ENCODE measurements at places on chromosomes 5 and 9.

- DNase-seq = no peak
Measured at GRCh38 chr5:883475-884181, 9.0 kb downstream of the BRD9 start.

GRCh38 chr9:131126059-131126426 lies 657 bp downstream of the NUP214 start:
- DNase-seq = no peak

DNA sequence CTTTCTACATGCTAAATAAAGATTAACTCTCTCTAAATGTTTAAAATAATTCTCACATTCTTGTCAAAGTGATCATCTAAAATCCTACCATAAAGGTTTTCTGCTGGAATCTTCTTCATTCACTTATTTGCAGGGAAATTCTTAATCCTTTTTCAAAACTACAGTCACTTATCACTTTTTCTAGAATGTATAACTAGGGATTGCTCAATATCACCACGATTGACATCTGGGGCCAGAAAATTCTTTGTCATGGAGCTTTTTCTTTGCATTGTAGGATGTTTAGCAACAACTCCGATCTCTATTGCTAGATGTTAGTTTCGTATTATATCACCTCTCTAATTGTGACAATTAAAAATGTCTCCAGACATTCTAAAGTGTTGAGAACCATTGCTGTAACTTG lies 344.9 kb upstream of the PIK3R1 start:
- no peak for DNase-seq

GRCh38 chr9:121360601-121361374 lies 9.3 kb downstream of the STOM start:
- no peak for DNase-seq

DNA sequence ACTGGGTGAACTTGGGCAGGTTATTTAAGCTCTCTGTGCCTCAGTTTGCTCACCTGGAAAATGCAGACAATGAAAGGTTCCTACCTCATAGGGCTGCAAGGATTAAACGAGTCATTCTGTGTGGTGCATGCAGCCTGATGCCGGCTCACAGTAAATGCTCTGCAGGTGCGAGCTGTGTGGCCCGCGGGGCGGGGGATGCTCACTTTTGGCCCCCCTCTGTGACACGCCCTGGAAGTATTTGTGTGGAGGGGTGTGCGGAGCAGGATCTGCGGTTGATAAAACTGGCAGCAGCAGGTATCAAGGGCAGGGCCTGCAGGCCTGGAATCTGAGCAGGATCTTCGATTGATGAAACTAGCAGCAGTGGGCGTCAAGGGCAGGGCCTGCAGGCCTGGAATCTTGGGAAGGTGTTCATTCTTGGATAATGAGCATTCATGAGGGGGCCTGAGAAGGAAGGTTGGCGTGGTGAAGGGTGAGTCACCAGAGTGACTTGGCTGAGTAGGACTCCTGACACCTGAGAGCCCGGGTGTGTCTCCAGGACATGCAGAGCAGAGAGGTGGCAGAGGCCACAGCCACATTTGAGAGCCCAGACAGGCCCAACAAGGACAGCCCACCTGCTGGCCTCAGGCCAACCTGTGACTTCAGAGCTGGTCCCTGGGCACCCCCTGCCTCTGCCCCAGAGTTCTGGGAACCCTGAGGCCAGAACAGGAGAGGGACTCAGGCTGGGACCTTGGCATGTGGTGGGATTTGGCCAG lies 11.9 kb downstream of the UNC5A start:
- no peak for DNase-seq

- DNase-seq = no peak
Measured at GRCh38 chr5:150192462-150192861, 2.6 kb downstream of the SLC6A7 start.

- DNase-seq = no peak
Measured at GRCh38 chr9:33140401-33141360, 26.5 kb downstream of the B4GALT1 start.

- no peak for DNase-seq
Measured at GRCh38 chr5:105953616-105954015, 1717.1 kb downstream of the EFNA5 start.

DNA sequence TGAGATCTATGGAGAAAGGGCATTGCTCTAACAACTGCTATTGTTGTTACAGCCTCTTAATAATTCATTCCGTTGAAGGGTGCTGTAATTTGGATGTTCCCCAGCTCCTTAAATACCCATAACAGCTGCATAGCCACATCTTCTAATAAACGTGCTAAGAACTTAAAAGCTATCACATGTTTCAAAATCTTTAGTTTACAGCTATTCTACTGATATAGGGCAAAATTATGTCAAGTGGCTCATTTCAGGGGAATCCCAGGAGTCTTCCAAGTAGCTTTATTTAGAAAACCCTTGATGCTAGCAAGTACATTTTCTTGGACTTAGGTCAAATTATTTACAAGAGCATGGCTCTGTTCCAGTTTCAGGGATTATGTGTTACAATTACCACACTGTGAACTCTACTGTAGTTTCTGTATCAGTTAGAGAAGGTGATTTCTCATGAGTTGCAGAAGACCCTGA lies 990.4 kb upstream of the ACO1 start:
- DNase-seq = no peak

GRCh38 chr5:73298772-73299630 lies 126.0 kb downstream of the TMEM174 start:
- DNase-seq = no peak

DNA sequence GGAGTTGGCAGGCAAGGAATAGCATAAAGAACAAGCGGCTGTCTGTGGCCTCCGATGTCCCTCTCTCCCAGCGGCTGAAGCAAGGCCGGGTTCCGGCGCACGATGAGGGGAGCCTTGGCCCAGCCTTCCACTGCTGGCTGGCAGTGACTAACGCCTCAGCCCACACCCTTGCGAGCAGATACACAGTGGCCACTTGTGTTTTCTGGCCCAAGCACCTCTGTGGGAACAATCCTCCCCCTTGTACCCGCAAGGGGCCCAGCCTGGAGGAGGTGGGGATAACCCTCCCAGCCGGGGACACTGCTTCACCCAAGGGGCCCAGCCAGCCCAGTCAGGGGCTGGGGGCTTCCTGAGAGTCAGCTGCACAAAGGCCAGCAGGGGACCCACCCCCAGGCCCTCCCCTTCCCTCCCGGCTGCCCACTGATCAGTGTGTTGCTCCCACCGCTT lies 23.2 kb downstream of the STK10 start:
- no peak for DNase-seq

All from activated T-cell treated with anti-CD3 and anti-CD28 coated beads for 4 hours (primary cell).